HFF-Myc (cell line): ENCODE measurements at places on chromosomes 1 and 21.

DNA sequence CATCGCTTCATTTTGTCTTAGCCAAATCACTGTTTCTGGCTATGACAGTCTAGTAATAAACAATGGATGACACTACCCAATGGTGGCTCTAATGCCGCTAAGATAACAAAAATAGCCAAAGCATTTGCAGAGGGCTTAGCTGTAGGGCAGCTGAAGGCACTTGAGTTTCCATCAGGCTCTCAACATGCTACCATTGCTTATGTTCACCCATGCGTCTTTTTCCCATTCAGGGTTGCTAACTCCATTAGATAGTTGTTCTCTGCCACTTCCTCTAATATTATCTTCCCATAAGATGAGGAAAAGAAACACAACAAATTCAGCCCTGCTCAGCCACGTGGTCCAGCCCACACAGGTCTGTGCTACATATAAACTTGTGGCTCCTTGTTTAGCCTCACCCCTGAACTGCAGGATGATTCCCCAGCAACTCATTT is 159.6 kb downstream of the TOMM20 start:
- no peak for DNase-seq

GRCh38 chr1:154605534-154605933 is 2.5 kb downstream of the ADAR start:
- DNase-seq, result no peak

DNA sequence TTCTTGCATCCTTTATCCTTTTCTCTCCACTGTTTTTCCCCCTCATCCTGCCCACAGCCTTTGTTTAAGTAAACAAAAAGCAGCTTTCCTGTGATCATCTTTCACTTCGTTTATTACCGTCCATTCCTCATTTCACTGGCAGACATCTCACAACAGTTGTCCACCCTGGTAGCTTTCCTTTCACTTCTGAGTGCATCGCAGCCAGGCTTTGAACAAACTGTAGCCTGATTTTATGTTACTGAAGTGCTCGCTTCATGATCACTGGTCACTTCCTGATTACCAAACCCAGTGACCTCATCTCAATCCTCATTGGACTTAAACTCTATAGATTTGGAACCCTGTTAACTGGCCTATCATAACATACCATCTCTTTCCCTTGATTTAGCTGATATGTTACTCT is 67.7 kb downstream of the SDCCAG8 start:
- DNase-seq, result no peak

- peak; percentile 79 for DNase-seq
Observed at GRCh38 chr1:31182352-31182751, 57.3 kb downstream of the NKAIN1 start.

- DNase-seq, result no peak
Observed at GRCh38 chr1:218030846-218031245, 254.2 kb upstream of the RRP15 start.

- no peak for DNase-seq
Observed at GRCh38 chr1:221998186-221998612, 256.3 kb upstream of the DUSP10 start.

DNA sequence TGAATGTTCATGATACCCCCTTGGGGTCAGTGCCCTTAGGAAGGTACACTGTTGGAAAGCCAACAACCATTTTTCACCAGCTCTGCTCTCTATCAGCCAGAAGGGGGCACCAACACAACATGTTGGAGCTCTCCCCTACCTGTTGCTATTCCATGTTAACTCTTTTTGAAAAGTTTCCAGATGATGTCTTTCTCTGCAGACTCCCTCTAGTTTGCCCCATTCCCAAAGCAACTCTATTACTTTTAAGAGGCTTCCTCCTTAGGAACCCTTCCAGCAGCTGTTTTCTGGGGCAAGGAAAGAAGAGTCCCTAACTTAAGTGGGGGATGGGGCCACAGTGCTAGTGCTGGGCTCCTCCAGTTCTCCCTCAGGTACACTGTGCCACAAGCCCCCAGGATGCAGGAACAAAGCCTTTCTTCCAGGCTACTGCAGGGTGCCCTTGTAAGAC is 22.9 kb upstream of the NDC1 start:
- DNase-seq, result peak; percentile 21

DNA sequence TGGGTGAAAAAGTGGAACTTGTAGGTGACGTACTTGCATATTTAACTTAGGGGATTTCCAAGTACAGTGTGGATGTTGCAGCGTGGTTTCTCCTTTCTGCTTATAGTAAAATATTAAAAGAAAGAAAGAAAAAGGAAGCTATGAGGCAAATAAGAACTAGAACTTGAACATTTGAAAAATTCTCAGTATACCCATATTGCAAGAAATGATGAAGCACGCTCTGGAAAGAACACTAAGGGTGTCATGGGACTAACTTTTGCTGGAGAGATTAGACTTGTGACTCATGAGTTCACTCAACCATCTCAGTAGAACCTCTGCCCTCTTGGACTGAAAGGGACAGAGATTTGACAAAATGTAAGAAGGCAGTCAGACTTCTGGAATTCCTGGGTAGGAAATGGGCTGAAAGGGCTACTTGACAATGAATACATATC is 704.5 kb upstream of the ADGRL4 start:
- DNase-seq, result no peak
